Uterus (tissue), 4 donors: ENCODE measurements at places on chromosomes 4 and X. TPM values are rescaled to one million over a fixed set of nuclear protein-coding genes. Genes with fewer than 3 reads are reported as not detected.

Gene TCEAL6
- 13.6 TPM for total RNA-seq

Gene RIBC1
- total RNA-seq = not detected

Gene ESX1
- total RNA-seq = not detected

DNA sequence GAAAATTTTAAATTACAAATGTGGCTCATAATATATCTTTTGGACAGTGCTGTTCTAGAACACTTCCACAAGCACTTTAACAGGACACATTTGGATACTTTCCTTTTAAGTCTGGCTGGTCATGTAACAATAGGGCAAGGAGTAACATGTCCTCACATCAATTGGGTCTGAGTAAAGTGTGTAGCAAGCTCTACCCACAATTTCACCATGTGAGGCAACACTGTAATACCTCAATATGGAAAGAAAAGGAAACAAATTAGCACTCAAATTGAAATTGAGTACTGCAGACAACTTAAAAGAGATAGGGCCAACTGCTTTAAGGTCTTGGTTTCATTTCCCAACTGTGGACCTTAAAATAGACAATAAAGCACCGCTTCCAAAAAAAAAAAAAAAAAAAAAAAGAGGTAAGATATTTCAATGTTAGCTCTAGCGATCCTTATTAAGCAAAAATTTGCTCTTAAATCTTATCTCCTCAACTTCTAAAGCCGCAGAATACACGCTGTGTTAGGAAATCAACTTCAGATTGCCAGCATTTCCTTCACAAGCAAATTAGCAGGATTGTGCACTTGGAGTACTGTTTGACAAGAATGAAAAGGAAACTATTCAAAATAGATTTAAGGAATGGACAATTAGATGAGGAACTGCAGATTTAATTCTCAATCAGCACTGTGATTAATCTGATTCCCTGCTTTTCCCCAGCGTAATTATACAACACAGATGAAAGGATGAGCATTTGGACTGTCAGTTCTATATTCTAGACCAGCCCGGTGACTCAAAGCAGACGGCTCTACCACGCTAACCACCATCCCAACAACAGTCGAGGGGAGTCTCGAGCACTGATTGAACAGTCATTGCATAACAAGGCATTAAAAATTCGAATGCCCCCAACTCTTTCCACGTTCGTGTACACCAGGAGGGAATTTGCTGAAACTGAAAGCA lies 1.6 kb downstream of the CASK start:
- no peak for DNase-seq

DNA sequence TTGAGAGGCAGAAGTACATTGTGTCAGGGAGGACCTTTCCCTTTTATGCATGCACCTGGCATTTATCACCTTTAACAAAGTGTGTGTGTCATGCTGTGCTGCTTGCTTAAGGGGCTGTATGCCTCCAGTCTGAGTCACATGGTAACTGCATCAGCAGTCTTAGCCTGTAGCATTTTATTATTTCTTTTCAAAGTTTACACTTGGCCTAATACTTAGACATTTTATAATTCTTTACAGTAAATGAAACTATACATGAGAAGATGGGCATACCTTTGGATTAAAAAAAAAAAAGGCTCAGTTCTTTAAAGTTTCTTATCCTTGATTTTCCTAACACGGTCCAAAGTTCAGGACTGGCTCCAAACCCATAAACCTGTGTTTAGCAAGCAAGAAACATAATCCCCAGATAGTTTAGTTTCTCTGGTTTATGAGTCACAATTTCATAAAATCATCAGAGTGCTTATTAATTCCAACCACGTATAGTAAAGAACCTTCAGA lies 14.6 kb downstream of the NPNT start:
- no peak for DNase-seq

DNA sequence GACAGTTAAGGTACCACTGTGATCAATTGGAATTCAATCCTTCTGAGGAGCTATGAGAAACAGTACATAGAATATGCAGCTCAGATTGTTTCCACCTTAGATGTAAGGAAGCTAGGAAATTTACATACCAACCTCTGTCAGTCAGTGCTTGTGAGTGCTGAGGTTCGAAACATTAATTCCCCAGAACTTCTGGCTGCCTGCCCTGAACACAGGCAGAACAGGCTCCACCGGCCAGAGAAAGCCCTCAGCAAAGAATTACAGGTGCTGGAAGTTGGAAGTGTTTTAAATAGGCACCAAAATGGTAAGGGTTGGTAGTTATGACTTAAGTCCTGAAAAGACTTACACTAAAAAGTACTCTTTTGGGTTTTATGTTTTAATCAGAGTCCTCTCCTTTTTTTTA lies 651.8 kb downstream of the C4orf33 start:
- DNase-seq = no peak

- no peak for DNase-seq
Observed at GRCh38 chr4:11869191-11869870, 440.6 kb upstream of the HS3ST1 start.

- no peak for DNase-seq
Observed at GRCh38 chrX:52437212-52437611, 58.4 kb upstream of the XAGE1A start.

DNA sequence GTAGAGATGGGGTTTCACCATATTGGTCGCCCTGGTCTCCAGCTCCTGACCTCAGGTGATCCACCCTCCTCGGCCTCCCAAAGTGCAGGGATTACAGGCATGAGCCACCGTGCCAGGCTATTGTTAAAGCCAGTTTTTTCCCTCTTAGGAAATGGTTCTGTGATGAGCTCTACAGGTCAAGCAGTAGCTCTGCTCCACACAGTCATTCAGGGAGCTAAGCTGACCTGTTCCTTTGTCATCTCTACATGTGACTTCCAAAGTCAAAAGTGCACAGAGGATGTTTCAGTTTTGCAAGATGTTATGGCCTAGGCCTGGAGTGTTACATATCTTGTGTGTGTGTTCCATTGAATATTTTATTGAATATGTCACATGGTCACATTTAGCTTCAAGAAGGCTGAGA lies 11.4 kb downstream of the MCUB start:
- no peak for DNase-seq

GRCh38 chr4:107937040-107937439 lies 5.7 kb downstream of the CYP2U1 start:
- no peak for DNase-seq
